Fibroblast of the aortic adventitia (primary cell): ENCODE measurements at places on chromosomes 4 and X. TPM values are rescaled to one million over a fixed set of nuclear protein-coding genes. Genes with fewer than 3 reads are reported as not detected.
A peak's percentile ranks its signal among the peaks of the same experiment; 100 is the strongest.

- no peak for DNase-seq
Measured at GRCh38 chr4:63921561-63921960, 487.7 kb downstream of the TECRL start.

DNA sequence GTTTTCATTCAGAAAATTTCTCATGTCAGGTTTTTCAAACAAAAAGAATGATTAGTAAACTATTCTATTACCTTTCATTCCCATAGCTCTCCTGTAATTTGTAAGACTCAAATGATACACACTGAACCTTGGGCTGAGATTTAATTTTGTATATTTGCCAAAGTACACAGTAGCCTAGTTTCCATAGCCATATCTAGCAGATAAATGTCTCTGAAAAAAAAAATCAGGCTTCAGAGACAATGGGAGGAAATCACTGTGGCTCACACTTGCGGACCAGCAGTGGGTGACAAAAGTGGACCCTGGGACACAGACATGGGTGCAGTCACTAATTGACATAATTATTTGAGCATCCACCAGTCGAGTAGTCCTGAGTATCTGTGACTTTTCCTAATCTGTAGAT, 46.6 kb downstream of the MAOA start:
- no peak for DNase-seq

- peak; percentile 91 for DNase-seq
Measured at GRCh38 chr4:185567381-185568376, 32.4 kb upstream of the PDLIM3 start.

DNA sequence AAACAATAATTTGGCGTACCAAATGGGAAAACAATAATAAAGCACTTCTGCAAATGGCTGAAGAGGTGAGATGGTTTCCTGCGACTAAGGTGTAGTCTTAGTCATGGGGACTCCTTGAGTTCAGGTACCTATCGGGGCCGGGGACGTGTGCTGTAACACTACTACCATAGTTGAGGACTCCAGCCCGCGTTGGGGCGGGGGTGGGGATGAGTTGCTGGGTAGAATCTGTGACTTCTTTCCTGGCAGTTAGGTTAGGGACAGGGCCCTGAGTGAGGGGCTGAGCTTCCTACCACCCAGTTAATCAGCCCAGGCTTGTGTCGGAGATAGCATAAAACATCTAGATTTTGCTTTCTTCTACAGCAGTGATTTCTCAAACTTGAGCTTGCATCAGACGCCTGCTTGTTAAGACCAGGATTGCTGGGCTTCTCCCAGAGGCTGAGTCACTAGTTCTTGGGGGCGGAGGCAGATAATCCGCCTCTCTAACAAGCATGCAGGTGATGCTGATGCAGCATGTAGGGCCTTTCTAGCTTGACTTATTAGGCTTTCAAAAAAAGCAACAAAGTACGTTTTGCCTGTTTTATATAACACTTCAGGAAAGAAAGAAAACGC, 30.2 kb downstream of the RBBP7 start:
- peak; percentile 84 for DNase-seq

- peak; percentile 65 for DNase-seq
Measured at GRCh38 chr4:33302321-33302720, 2582.2 kb downstream of the PCDH7 start.

- no peak for DNase-seq
Measured at GRCh38 chr4:54746218-54746617, 88.5 kb downstream of the KIT start.

- DNase-seq = no peak
Measured at GRCh38 chrX:150227873-150228410, 135.2 kb upstream of the MAMLD1 start.

- DNase-seq = no peak
Measured at GRCh38 chrX:107579956-107580355, 48.4 kb upstream of the PRPS1 start.

DNA sequence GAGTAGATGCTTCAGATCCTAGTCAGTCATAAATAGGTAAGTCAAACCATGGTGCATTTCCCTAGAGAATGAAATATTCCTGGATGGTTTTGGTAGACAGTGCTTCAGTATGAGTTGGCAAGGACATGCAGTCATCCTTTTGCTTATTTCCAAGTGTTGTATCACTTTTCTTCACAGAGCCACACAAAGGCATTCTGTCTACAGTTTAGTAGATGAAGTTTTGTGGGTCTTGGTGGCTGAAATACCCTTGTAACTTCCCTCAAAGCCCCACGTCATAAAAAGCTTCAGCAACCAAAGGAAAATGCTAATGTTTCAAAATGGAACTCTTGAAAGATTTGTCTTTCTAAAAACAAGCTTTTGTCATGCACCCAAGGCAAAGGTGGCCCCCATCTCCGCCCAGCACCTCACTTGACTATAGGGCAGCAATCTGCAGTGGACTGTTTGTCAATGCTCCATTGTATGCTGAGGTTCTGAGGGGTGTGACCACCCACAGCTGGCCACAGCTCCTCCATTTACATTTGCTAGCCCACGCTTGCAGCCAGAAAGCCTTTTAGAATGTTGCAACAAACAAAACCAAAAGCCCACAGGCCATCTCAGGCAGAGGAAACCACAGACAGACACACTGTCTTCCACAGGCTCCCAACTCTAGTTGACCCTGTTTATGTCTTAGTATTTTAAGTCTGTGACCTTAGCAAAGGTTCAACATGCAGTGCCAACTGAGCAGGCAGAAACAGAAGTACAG, 87.1 kb upstream of the FAM9C start:
- no peak for DNase-seq

DNA sequence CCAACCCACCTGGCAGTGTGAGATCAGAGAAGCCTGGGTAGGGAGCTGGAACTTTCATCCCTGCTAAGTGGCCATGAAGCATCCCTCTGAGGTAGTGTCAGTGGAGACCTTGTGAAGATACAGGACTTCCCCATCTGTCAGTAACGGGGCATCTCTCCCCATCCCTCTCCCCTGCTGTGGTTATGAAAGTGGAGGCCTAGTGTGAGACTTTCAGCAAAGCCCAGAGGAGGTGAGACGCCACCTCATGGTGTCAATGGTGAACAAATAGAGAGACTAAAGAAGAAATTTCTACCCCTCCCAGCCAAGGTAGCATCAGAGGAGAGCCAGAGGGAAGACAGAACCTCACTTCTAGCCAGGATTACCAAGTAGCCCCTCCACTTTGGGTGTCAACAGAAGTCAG, 150.2 kb downstream of the VEGFC start:
- no peak for DNase-seq

- no peak for DNase-seq
Measured at GRCh38 chr4:139278912-139279759, 889 bp downstream of the MGARP start.

DNA sequence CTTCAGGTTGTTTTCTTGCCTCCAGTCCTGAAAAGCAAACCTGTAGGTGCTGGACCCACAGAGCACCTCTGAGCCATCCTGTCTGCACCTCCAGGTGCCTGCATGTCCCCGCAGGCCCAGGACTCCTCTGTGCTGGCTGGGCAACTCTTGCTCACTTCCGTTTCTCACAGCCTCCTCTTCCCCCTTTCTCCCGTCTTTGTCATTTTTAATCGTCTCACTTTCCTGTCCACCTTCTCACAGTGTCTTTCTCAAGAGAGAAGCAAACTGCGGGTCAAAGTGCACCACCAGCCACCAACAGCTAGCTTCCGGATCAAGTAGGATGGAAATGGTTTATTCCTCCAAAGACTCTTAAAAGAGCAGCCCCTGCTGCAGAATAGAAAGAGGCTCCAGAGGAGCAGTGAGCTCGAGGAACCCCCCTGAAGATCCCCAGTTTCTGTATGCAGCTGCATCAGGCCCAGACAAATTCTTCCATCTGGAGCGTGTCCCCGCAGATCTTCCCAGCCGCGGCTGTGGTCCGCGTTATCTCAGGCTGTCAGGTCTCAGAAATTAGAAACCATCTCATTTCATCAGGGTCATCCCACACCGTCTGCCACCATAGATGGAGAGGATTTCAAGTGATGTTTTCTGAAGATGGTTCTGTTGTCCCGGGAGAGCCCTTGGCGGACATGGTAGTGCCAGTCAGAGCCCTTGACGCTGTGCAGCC, 87.7 kb downstream of the FHDC1 start:
- DNase-seq = no peak

DNA sequence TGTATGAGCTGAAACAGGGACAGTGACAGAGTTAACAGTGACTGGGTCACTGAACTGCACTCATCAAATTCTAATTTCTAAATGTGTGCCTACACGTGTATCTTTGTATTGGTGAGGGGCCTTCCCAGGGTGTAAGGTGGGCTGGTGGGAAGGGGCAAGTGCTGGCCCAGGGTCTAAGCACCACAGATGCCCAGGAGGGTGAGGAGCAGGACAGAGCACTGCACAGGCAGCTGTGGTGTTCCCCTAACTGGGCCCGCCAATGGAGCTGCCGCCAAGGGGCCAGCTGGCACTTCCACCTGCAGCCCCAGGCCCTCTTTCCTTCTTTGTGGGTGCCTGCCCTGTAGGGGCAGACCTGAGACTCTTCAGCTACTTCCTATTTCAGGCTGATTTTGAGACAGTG, 349.9 kb downstream of the ARHGAP10 start:
- no peak for DNase-seq

DNA sequence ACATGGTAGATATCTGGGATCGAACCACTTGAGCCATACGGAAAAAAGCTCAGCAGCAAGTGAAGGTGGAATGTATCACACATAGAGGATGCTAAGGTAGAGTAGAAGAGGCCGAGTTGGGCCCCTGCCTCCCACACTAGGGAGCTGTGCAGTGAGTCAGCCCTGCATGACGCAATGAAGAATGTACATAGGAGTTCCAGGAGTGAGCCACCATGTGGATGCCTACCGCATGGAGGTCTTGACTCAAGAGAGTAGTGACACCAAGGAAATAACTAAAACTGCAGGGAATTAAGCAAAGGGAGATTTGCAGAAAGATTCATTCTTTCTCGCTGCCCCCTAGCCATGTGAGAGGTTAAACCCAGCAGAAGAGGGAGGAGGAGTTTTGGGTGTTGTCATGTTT, 389.6 kb upstream of the IGFBP7 start:
- DNase-seq = no peak

DNA sequence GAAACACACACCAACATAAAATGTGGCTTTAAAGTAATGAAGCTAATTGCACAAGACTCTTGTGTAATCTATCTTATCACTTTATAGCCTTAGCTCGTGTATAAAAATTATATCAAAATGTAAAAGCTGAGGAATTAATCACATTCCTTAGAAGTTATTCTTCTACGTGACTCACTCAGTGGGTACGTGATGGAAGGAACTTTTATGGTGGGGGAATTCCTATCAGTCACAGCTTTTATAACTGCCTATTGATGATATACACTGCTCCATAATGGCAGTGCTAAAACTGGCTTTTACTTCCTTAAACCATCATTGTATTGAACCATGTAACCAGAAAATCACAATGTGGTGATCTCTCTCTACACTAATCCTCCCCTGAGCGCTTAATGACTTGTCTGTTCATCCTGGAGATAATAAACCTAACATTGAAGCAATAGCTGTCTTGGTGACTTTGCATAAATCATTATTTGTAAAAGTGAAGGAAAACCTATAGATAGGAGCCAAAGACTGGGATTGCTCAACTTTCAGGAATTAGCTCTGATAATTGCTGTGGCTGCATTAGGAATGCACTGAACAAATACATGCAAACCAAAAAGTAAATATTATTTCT, 276.7 kb downstream of the GBA3 start:
- peak; percentile 54 for DNase-seq

DNA sequence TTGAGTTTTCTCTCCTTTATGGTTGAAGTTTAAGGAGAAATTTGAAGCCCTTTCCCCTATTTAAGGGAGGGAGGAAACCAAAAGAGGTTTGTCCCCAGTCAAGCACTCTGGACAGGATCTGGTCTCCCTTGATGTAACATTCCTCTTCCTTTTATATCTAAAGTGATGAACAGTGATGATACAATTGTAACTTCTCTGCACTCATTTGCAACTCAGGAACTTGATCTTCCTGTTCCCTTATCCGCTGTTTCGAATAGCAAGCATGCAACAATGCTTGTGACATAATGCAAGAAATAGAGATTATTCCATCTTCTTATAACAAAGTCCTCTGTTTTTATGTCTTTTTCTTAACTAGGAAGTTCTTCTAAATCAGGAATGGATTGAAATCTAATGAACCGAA, 18.3 kb downstream of the ALPK1 start:
- no peak for DNase-seq

DNA sequence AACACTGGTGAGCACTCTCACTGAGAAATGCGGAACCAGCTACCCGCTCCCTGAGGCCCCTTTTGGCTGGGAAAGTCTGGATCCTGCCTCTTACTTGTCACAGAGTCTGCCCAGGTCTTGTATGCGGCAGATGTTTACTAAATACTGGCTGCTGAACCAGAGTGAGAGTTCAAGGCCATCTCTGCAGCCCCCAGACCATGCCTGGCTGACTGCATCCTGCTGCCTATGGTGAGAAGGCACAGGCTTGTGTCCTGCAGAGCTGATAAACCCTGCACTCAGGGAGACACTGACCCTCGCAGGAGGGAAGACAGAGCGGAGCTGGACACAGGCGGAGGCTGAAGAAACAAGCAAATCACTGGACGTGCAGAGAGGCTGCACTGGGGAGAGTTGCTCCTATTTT, 46.5 kb downstream of the JAKMIP1 start:
- DNase-seq = no peak

- DNase-seq = no peak
Measured at GRCh38 chr4:166257891-166258290, 384.9 kb downstream of the TLL1 start.

DNA sequence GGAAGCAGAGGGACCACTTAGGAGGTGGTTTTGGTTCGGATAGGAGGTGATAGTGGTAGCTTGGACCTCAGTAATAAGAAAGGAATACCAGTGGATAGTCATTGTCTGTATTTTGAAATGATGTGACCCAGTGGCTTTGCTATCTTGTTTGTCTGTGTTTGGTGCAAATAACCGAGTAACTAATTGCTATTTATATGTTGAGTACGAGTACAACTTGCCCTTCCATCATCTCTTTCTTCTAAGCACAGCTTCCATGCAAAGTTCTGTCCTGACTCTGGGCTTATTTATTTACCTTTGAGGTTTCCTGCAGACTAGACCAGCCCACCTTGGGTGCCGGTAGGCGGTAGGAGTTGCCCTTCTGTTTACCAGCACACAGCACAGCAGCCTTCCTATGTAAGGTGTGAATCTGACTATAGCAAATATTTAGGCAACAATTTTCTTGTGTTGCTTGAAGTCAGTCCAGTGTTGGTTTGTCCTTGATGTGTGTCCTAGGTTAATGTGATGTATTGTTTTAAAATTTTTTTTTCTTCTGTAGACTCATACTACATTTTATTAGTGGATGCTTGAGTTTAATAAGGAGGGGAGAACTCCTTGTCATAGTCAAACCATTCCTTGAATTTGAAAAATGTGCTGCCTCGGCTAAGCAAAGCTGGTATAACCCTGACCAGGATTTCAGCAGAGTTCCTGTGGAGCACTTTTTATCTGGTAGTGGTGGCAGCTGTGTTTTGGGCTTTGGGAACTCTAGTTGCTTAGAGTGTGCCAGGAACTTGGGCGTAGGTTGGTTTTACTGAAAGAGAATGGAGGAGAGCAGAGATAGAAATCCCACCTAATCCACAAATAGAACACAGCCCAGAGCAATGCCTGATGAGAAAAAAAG, 21.9 kb downstream of the PTTG2 start:
- peak; percentile 18 for DNase-seq

GRCh38 chr4:132763465-132763864, 385.6 kb upstream of the PCDH10 start:
- no peak for DNase-seq

TBX22 gene
- total RNA-seq = not detected in 2 replicates

MAGED4B gene
- total RNA-seq = 10.8 and 23.8 TPM in 2 replicates

MAGEA8 gene
- not detected in 2 replicates for total RNA-seq

CT45A9 gene
- not detected in 2 replicates for total RNA-seq

NEXMIF gene
- total RNA-seq = not detected in 2 replicates

CXCR3 gene
- not detected in 2 replicates for total RNA-seq

PNMA6A gene
- total RNA-seq = 1.3 and 14.9 TPM in 2 replicates

SHOX gene
- not detected in 2 replicates for total RNA-seq

ABHD18 gene
- total RNA-seq = 2.9 and 6.0 TPM in 2 replicates

ZAR1 gene
- not detected in 2 replicates for total RNA-seq

HSFX4 gene
- total RNA-seq = not detected in 2 replicates

SORCS2 gene
- 0.27 and 5.4 TPM in 2 replicates for total RNA-seq
